NCI-H748 treated with DMSO at 0.1 percent for 48 hours (cell line): ENCODE measurements at places on chromosomes 1 and 21.

GRCh38 chr1:108120163-108120562 lies 80.0 kb downstream of the SLC25A24 start:
- DNase-seq, result no peak

DNA sequence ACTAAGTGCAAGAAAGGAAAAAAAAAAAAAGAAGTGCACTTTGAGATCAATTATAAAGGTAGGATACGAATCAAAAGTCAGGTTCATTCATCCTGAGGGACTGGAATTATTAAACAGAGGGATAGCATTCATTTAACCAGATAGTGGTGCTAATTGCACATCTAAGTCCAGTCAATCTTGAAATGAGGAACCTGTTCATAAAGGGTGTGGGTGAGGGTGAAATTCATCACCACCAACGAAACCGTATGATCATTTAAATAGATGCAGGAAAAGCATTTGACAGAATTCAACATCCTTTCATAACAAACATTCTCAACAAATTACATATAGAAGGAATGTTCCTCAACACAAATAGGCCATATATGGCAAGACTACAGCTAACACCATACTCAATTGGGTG lies 5.6 kb downstream of the CTSS start:
- DNase-seq, result no peak

DNA sequence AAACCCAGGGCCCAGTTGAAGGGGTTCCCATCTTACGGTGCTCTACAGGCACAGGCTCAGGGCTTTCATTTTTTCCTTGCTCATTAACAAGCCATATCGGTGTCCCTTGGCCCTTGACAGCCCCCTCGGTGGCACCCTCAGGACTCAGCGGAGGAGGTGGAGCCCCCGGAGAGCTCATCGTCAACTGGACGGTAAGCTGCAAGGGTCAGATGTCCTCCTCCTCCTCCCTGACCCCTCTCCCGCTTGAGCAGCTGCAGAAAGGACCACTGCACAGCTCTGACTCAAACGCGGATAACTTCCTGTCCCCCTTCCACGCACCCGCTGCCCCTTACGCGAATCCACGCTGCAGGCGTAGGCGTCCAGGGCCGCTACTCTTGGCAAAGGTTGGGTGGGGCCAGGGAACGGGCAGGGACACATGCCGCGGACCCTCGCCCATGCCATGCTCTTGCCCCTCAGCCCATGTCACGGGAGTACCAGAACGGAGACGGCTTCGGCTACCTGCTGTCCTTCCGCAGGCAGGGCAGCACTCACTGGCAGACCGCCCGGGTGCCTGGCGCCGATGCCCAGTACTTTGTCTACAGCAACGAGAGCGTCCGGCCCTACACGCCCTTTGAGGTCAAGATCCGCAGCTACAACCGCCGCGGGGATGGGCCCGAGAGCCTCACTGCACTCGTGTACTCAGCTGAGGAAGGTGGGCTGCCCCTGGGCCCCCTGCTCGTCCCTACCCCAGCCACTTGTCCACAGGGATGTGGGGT lies 14.7 kb downstream of the TMEM81 start:
- no peak for DNase-seq

- no peak for DNase-seq
Observed at GRCh38 chr1:117719004-117719403, 113.2 kb downstream of the TENT5C start.

DNA sequence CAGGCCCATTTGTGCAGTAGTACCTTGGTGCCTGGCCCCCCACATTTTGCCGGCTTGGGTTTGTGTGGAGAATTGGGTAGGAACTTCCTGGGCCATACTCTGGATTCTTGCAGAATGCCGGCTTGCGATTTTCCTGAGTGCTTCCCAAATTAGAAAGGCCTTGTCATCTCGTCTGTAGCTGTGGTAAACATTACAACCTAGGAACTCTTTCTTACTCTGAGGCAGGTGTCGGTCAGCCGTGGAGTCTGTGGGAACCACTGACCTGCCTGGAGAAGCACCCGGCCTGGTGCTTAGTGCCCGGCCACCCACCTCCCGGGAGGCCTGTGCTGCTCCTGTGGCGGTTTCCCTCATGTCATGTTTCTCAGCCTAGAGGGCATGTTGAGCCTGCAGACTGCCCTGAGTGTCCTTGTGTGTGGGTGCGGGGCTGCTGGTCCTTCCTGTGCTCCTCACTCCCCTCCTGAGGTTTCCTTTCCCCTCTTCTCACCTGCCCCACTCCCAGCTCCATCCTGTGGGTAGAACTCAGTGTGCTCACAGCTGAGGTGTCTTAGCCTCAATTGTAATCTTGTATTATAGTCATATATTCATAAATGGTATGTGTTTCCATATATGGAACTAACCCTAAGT lies 64.7 kb downstream of the S100B start:
- DNase-seq, result no peak

GRCh38 chr1:38662126-38662525 lies 197.4 kb downstream of the RRAGC start:
- no peak for DNase-seq

GRCh38 chr1:3471356-3472087 lies 17.1 kb downstream of the ARHGEF16 start:
- no peak for DNase-seq

DNA sequence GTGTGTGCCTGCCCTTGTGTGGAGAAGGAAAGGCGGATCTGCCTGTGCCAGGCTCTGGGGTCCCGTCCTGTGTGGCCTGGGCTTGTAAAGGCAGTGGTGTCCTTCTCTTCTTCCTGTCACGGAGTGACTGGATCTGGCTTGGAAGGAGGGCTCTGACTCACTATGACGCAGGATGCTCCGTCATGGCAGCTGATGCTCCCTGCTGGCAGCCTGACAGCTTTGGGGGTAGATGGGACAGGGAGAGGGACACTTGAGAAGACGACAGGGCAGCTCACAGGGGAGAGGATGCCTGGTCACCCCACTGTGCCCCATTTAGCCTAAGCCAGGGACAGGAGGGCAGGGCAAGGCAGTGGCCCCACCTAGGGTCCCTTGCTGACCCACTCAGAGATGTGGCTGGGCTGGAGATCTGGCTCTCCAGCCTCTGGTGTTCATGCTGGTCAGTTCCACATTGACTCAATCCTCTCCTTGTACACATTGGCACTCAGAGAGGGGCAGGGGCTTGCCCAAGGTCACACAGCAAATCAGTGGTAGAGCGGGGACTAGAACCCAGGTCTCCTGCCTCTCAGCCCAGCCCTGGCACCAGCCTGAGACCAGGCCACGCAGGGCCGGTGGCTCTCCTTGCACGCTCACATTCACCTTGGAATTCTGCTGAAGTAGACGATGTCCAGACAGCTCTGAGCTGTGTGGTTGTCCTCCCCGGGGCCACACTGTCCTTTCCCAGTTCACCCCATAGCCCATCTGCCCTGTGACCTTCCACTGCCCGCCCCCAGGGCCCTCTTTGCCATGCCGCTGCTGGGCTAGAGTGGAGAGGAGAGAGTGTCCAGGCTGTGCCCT lies 2.8 kb upstream of the FAM131C start:
- no peak for DNase-seq
